Heart left ventricle (tissue), 16 donors: ENCODE measurements at places on chromosomes 16 and 17. TPM values are rescaled to one million over a fixed set of nuclear protein-coding genes. Genes with fewer than 3 reads are reported as not detected.

The C17orf67 gene
- polyA plus RNA-seq: 0.14 TPM

The TBC1D3D gene
- polyA plus RNA-seq: 0.60 TPM

The PRR14 gene
- polyA plus RNA-seq: 25.0 TPM

The FOXN1 gene
- polyA plus RNA-seq: not detected

The SRCIN1 gene
- polyA plus RNA-seq: 0.95 TPM

The CD7 gene
- polyA plus RNA-seq: 0.53 TPM

The KRTAP1-5 gene
- polyA plus RNA-seq: not detected

The NPB gene
- polyA plus RNA-seq: 0.61 TPM

DNA sequence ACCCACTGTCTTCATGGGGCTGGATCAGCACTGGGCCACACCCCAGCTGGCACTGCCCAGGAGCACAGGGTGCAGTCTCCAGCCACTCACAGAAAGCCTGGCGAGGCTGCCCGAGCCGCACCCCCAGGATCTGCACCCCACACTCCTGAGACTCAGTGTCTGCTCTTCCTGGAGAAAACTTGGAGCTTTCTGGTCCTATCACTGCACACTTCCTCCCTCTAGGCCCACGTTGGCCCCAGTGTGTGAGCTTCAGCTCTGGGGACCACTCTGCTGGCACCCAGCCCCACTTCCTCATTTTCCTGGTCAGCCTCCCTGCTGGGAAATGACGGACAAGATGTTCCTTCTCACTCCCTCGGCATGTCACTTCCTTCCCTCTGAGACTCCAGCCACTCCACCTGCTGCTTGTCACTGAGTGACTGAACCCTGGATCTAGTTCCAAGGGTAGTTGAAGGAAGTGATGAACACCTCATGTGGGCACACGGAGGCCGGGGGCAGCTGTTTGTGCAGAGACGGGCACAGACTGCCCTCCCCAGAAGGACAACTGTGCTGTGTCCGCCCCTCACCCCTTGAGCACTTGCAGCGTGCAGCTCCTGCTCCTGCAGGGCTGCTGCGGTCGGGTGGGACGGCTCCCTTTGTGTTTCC, 29.0 kb downstream of the ZC3H18 start:
- H3K36me3 ChIP-seq: peaks cover 54% of the 10 kb centered on the region
- no peaks in the 10 kb centered on the region for H3K27me3 ChIP-seq
- peak; percentile 91 for DNase-seq
- no peak overlapping the region for H3K4me3 ChIP-seq
- peaks cover 8% of the 10 kb centered on the region for H3K4me1 ChIP-seq
- peak overlapping the region; percentile 77 for H3K27ac ChIP-seq

DNA sequence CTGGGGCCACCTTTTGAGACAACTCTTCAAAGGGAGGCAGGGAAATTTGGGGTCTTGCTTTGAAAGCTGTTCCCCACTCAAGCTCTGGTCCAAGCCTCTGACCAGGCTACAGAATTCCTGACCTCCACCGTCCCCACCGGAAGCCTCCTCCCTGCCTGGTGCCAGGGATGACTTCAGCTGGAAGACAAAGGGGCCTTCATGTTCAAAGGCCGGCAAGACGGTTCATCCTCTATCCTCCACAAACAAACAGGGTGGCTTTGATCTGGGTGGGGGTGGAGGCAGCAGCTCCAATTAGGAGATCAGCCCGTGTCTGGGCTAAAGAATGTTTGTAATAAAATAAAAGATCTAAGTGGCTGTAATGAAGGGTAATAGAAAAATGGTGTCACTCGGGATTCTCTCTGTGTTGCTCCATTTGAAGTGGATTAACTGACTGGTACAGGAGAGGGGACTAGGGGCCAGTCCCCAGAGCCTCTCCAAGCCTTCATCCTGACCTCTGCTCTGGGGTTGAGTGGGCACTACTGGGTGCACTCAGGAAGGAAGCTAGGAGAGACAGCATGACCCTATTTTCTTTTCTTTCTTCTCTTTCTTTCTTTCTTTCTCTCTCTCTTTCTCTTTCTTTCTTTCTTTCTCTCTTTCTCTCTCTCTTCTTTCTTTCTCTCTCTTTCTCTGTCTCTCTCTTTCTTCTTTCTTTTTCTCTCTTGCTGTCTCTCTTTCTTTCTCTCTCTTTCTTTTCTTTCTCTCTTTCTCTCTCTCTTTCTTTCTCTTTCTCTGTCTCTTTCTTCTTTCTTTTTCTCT, 27.5 kb upstream of the NKD1 start:
- no peak overlapping the region for H3K4me3 ChIP-seq
- H3K36me3 ChIP-seq: no peaks in the 10 kb centered on the region
- no peaks in the 10 kb centered on the region for H3K4me1 ChIP-seq
- H3K27me3 ChIP-seq: no peaks in the 10 kb centered on the region

DNA sequence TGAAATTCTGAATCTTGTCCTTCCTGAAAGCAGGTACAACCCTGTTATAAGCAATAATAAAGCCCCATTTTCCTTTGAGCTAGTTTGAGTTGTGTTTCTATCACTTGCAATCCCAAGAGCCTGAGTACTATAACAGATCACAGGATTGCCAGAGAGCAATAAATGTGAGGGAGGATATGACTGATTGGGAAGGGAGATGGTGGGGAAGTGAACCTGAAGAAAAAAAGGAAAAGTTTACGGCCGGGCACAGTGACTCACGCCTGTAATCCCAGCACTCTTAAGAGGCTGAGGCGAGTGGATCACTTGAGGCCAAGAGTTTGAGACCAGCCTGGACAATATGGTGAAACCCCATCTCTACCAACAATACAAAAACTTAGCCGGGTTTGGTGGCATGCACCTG, 80.4 kb downstream of the COX10 start:
- DNase-seq: no peak
- H3K27ac ChIP-seq: no peak overlapping the region
- no peaks in the 10 kb centered on the region for H3K36me3 ChIP-seq

GRCh38 chr17:73123606-73124320, 31.3 kb upstream of the SLC39A11 start:
- no peak overlapping the region for H3K27ac ChIP-seq
- no peaks in the 10 kb centered on the region for H3K36me3 ChIP-seq
- no peaks in the 10 kb centered on the region for H3K4me1 ChIP-seq
- no peak overlapping the region for H3K4me3 ChIP-seq

DNA sequence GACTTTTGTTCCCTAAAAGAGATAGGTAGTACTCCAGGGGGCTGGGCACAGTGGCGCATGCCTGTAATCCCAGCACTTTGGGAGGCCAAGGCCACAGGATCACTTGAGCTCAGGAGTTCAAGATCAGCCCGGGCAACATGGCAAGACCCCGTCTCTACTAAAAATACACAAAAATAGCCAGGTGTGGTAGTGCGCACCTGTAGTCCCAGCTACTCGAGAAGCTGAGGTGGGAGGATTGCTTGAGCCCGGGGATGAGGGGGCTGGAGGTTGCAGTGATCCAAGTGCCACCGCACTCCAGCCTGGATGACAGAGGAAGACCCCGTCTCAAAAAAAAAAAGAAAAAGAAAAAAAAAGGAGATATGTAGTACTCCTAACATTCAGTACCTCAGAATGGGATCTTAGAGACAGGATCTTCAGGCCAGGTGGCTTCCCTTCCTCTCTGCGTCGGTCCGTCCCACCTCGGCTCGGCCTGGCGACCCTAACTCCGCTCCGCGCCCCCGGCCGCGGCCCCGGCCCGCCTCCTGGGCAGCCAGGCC, 89.6 kb downstream of the CDC27 start:
- no peak for DNase-seq
- H3K27me3 ChIP-seq: no peaks in the 10 kb centered on the region
- peak overlapping the region; percentile 97 for H3K4me3 ChIP-seq
- no peaks in the 10 kb centered on the region for H3K36me3 ChIP-seq
- H3K4me1 ChIP-seq: peaks cover 12% of the 10 kb centered on the region

- no peak overlapping the region for H3K27ac ChIP-seq
- no peaks in the 10 kb centered on the region for H3K4me1 ChIP-seq
- peaks cover 7% of the 10 kb centered on the region for H3K36me3 ChIP-seq
- H3K27me3 ChIP-seq: no peaks in the 10 kb centered on the region
- DNase-seq: peak; percentile 47
- no peak overlapping the region for H3K4me3 ChIP-seq
Measured at GRCh38 chr17:80316927-80317705, 56.5 kb downstream of the RNF213 start.

DNA sequence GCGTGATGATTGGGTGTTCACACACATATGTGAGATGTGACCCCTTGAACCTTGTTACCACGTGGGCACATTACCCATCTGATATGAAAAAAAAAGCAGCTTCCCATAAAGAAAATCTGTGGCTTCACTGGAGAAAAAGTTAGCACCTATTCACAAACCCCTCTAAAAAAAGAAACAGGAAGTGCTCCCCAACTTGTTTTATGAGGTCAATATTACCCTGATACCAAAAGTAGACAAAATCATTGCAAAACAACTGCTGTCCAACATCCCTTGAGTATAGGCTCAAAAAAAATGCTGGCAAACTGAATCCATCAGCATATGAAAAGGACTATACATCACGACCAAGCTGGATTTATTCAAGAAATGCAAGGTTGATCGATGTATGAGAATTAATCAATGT, 99.7 kb upstream of the RBL2 start:
- no peaks in the 10 kb centered on the region for H3K27me3 ChIP-seq
- H3K27ac ChIP-seq: no peak overlapping the region
- no peaks in the 10 kb centered on the region for H3K36me3 ChIP-seq

DNA sequence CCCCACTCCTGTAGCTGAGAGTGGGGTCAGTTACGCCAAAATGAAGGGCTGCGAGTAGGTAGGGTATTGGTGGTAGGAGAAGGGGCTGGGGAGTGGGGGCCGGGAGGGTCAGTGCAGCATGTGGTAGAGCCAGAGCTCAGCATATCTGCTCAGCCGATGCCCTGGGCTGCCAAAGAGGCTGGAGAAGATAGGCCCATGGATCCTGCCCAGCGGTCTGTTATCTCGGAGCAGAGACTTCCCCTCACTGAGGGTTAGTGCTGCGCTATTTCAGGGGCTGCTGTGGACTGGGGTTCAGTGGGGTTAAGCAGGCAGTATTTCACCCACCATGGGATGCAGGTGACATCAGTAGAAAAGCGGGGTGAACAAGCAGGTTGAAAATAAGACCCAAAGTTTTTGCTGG, 19.7 kb downstream of the RHBDL3 start:
- H3K4me3 ChIP-seq: no peak overlapping the region
- peaks cover 4% of the 10 kb centered on the region for H3K4me1 ChIP-seq
- no peaks in the 10 kb centered on the region for H3K27me3 ChIP-seq
- H3K27ac ChIP-seq: no peak overlapping the region
- H3K36me3 ChIP-seq: no peaks in the 10 kb centered on the region

DNA sequence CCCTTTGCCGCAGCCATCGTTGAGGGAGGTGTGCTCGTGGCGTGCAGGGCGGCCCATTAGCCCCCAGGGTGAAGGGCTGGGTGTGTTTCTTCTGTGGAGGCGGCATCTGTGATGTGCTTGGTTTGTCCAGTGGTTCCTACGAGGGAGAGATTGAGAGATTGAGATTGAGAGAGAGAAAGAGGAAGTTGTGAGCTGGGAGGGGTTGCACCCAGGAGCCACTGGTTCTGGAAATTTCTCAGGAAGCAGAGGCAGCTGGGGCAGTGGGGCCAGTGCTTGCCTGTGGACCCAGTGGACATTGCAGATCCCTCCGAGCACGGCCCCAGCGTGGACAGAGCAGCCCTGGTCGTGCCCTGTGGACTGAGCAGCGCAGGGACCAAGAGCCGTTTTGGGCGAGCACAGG, 72.0 kb upstream of the ZNF750 start:
- H3K4me1 ChIP-seq: peaks cover 13% of the 10 kb centered on the region
- no peak overlapping the region for H3K4me3 ChIP-seq
- H3K27ac ChIP-seq: no peak overlapping the region
- DNase-seq: no peak
- no peaks in the 10 kb centered on the region for H3K27me3 ChIP-seq

GRCh38 chr17:17958982-17959381, 13.2 kb downstream of the TOM1L2 start:
- no peaks in the 10 kb centered on the region for H3K36me3 ChIP-seq
- DNase-seq: no peak
- H3K27ac ChIP-seq: no peak overlapping the region
- H3K27me3 ChIP-seq: no peaks in the 10 kb centered on the region
- H3K4me1 ChIP-seq: peaks cover 43% of the 10 kb centered on the region
- no peak overlapping the region for H3K4me3 ChIP-seq

- no peak overlapping the region for H3K4me3 ChIP-seq
- peaks cover 6% of the 10 kb centered on the region for H3K4me1 ChIP-seq
- H3K36me3 ChIP-seq: no peaks in the 10 kb centered on the region
- DNase-seq: no peak
Measured at GRCh38 chr16:77760800-77761199, 27.6 kb upstream of the VAT1L start.

DNA sequence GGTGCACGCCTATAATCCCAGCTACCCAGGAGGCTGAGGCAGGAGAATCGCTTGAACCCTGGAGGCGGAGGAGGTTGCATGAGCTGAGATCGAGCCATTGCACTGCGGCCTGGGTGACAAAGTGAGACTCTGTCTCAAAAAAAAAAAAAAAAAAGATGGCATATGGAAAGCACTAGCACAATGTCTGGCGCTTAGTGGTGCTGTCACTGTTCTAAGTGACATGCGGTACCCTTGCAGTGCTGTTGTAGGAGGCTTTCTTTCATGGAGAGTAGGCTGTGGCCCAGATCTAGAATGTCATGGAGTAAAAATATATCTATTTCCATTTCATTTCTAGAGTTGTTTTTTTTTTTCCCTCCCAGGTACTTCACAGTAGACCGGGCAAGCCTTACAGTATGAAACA, 14.6 kb upstream of the METTL9 start:
- no peak overlapping the region for H3K4me3 ChIP-seq
- no peaks in the 10 kb centered on the region for H3K36me3 ChIP-seq
- no peaks in the 10 kb centered on the region for H3K4me1 ChIP-seq
- no peak overlapping the region for H3K27ac ChIP-seq
- no peak for DNase-seq
- no peaks in the 10 kb centered on the region for H3K27me3 ChIP-seq

GRCh38 chr17:68562736-68563135, 38.4 kb downstream of the FAM20A start:
- peaks cover 13% of the 10 kb centered on the region for H3K4me1 ChIP-seq
- H3K27ac ChIP-seq: no peak overlapping the region
- no peak for DNase-seq
- H3K36me3 ChIP-seq: no peaks in the 10 kb centered on the region
- H3K27me3 ChIP-seq: no peaks in the 10 kb centered on the region

DNA sequence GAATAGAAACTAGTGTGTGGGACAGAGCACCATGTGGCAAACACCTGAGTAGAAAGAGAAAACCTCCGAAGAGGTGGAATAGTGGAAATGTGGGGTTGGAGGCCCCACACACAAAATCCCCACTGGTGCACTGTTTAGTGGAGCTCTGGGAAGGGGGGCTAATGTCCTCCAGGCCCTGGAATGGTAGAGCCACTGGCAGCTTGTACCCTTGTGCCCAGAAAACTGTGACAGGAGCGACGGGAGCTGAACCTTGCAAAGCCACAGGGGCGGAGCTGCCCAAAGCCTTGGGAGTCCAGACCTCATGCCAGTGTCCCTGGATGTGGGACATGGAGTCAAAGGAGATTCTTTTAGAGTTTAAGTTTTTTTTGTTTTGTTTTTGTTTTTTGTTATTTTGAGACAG, 50.6 kb downstream of the RNF112 start:
- H3K27me3 ChIP-seq: no peaks in the 10 kb centered on the region
- H3K27ac ChIP-seq: no peak overlapping the region
- no peak for DNase-seq
- H3K4me1 ChIP-seq: no peaks in the 10 kb centered on the region
